Hepatic stellate cell (primary cell): ENCODE measurements at places on chromosomes 5 and 9.
A peak's percentile ranks its signal among the peaks of the same experiment; 100 is the strongest.

DNA sequence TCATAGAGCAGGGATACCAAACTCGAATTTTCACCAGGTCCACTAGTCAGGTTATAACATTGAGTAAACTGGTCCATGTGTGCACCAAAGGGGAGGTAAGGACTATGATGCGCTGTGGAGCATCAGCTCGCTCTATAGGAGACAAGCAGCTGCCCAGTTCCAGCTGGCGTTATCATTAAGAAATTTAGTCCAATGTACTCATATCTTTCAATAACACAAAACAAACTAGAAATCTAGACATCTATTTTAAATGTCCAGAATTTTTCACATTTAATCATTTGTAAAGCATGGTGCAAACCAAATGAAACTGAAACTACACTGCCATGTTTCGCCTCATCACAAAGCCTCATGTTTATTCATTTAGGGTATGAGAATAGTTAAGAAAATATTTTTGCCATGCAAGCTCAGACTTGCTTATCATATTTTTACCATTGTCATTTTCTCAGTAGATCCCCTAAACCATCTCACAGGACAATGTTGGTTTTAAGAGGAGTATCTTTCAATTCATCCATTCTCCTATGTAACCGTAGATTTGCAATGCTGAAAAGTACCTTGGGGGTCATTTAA is 50.9 kb downstream of the ZNF474 start:
- DNase-seq = no peak

- peak; percentile 22 for DNase-seq
Observed at GRCh38 chr5:133735346-133735745, 123.0 kb upstream of the FSTL4 start.

DNA sequence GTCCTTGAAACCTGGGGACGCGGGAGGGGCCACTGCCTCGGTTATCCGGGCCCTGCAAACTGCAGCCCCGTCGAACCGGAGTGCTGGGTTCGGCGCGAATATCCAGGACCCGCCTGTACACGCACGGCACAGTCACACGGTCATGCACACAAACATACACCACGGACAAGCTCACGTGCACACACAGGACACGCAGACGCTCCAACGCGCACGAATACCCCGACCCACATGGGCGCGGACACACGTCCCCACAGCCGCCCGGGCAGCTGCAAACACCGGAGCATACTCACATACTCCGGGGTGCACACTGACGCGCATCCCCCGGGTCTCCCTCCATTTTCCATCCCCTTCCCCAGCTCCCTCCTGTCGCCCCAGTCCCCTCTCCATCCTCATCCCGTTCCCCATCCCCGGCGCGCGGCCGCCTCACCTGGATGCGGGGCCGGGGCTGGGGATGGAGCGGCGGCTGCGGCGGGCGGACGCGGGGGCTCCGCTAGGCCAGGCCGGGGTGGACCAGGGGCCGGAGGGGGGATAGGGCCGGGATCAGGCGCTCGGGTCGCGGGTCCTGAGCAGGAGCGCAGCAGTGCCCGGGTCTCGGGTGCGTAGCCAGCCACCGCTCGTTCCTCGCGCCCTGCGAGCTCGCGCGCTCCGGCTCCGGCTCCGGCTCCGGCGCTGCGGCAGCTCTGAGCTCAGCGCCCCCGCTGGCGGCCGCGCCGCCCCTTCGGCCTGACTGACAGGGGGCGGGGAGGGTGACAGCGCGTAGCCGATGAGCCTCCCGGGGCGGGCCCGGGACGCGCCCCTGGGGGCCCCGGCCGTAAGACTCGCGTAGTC is at the start of the genes EIF4E1B and SNCB:
EIF4E1B (plus strand) TSS at position 823 of the 828 bp plus-strand sequence. CDS start 12,113 bp downstream, outside the sequence.
SNCB (minus strand) TSS at position 682 of the 828 bp plus-strand sequence. CDS start 880 bp downstream, outside the sequence.
- DNase-seq = peak; percentile 56

- no peak for DNase-seq
Observed at GRCh38 chr9:127711226-127711701, 4.2 kb downstream of the PTRH1 start.

GRCh38 chr9:113568081-113568435 is 104.5 kb downstream of the RGS3 start:
- no peak for DNase-seq

DNA sequence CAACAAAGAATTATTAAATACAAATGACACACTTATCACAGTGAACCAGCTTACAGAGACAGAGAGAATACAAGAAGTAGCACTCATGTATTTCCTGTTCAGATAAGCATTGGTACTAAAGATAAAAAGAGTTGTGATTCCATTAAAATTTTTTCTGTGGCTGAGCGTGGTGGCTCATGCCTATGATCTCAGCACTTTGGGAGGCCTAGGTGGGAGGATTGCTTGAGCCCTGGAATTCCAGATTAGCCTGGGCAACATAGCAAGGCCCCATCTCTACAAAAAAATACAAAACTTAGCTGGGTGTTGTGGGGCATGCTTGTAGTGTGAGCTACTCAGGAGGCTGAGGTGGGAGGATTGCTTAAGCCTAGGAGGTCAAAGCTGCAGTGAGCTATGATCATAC is 32.9 kb downstream of the FCHO2 start:
- no peak for DNase-seq

DNA sequence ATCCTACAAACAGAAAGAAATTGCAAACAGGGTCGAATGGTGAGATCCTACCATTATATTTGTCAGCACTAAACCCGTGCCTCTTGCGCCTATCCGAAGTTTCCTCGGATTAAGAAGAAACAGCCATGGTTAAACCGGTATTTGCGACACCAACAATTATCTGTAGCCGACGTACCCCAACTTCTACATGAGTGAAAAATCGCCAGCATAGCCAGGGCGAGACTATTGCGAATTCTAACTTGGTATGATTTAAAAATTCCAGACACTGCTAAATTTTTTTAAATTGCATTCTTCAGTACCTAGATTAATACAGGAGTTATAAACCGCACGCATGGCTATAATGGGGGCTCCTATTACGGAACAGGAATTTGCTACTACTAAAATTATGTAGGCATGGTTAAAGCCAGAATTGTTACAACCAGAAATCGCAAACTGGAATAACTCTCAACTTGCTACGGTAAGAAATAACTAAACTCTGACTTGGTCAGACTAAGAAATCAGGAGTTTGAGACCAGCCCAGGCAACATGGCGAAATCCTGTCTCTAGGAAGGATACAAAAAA is 25.3 kb upstream of the ANXA2R start:
- no peak for DNase-seq

GRCh38 chr5:147576646-147577535 is 67.0 kb upstream of the DPYSL3 start:
- peak; percentile 27 for DNase-seq

DNA sequence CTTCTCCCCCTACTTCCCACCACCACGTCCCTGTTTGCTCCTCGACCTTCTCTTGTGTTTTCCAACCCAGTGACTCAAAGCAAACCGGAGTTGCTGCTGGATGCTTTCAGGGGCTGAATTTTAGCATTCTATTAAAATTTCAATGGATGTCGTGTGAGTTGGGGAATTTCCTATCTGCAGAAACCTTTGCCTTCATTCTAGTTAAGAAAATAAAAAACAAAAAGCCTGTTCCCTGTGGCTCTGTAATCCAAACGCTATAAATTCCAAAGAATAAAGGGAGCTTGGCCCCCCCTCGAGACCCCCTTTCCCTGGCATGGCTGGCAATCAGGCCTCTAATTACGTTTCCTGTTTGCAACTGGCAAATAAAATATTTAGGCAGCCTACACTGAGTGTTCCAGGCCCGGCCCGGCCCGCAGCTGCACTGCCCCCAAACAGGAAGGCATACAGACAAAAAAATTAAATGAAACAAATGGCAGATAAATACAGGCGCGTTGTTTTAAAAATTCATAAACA is 139.4 kb upstream of the PPP1R26 start:
- no peak for DNase-seq

DNA sequence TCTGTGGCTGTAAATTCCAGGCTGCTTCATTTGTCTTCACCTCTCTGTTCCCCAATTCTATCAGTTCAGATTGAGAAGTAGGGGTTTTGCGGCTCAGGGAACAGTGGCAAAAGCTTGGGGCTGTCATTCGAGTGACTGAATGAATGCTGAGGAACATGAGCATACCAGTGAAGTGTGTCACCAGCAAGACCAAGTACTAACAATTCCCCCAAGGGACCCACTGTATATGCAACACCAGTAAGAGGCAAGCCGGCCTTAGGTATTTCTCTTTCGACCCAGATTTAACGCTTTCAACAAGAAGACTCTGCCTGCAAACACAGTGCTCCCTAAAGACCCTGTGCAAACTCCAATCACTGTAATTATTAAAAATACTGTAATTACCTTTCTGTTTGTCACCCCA is 25.8 kb downstream of the KLHL3 start:
- DNase-seq = peak; percentile 81

- DNase-seq = no peak
Observed at GRCh38 chr9:5801739-5802113, 31.2 kb downstream of the ERMP1 start.

DNA sequence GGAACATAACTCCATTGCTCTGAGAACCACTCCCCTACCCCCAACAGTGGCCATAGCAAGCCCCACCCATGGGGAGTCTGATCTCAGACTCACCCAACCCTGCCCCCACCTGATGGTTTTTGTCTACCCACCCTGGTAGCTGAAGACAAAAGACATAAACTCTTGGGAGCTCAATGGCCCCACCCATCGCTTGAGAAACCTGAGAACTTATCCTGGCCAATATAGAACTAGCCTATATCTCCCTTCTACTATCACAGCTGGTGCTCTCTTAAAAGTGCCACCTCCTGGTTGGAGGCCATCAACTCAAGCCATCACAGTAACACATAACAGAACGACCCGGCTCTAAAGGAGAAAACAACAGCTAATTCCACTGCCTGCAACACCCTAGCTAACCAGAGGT is 47.9 kb upstream of the SNAPC3 start:
- DNase-seq = no peak
